T-helper 1 cell treated with Interleukin-12 subunit alpha and Interleukin-12 subunit beta and Interleukin-4 antibody, amounts not matched to agents 30 ng/mL and 1 ng/mL, for 36 hours (primary cell): ENCODE measurements at places on chromosomes 7 and 10. TPM values are rescaled to one million over a fixed set of nuclear protein-coding genes. Genes with fewer than 3 reads are reported as not detected.

TDRD1 gene
- total RNA-seq = 0.05 and 0.10 TPM in 2 replicates

CPN1 gene
- not detected in 2 replicates for total RNA-seq

ATOH7 gene
- total RNA-seq = not detected in 2 replicates

ITGA8 gene
- total RNA-seq = not detected in 2 replicates

UNCX gene
- total RNA-seq = not detected in 2 replicates

ZNF736 gene
- total RNA-seq = 22.4 and 23.2 TPM in 2 replicates

ARHGAP22 gene
- not detected in 2 replicates for total RNA-seq

SPDYE11 gene
- total RNA-seq = not detected in 2 replicates

NKX2-3 gene
- total RNA-seq = not detected in 2 replicates

NODAL gene
- not detected in 2 replicates for total RNA-seq

TFR2 gene
- 9.8 and 10.9 TPM in 2 replicates for total RNA-seq

FOXI2 gene
- not detected in 2 replicates for total RNA-seq

FXYD4 gene
- total RNA-seq = not detected in 2 replicates

PLEKHS1 gene
- total RNA-seq = 0.22 TPM in 2 replicates

GRIFIN gene
- total RNA-seq = not detected in 2 replicates

TMEM140 gene
- 24.5 and 27.0 TPM in 2 replicates for total RNA-seq

CCT6A gene
- total RNA-seq = 147 and 154 TPM in 2 replicates

CADPS2 gene
- total RNA-seq = not detected in 2 replicates

TMEM130 gene
- total RNA-seq = not detected in 2 replicates

AKR1C8 gene
- 1.4 and 1.9 TPM in 2 replicates for total RNA-seq

HOXA9 gene
- not detected in 2 replicates for total RNA-seq

TEX36 gene
- not detected in 2 replicates for total RNA-seq

TUBGCP2 gene
- 59.2 and 61.6 TPM in 2 replicates for total RNA-seq

NKX6-2 gene
- not detected in 2 replicates for total RNA-seq

CFAP70 gene
- total RNA-seq = 0.44 and 0.49 TPM in 2 replicates

SLC26A3 gene
- not detected in 2 replicates for total RNA-seq

EVX1 gene
- not detected in 2 replicates for total RNA-seq

TWIST1 gene
- 4.5 and 6.7 TPM in 2 replicates for total RNA-seq

NME8 gene
- not detected in 2 replicates for total RNA-seq

HEPACAM2 gene
- not detected in 2 replicates for total RNA-seq

VPS50 gene
- 24.5 and 25.0 TPM in 2 replicates for total RNA-seq

DYNC1I1 gene
- not detected in 2 replicates for total RNA-seq

BLVRA gene
- 37.2 and 37.6 TPM in 2 replicates for total RNA-seq

GIMAP2 gene
- 95.5 and 101 TPM in 2 replicates for total RNA-seq

TMEM213 gene
- 3.7 and 4.6 TPM in 2 replicates for total RNA-seq

ANKRD26 gene
- 5.7 and 8.1 TPM in 2 replicates for total RNA-seq

ZNF33B gene
- total RNA-seq = 23.3 and 25.9 TPM in 2 replicates

LRGUK gene
- total RNA-seq = 0.27 TPM in 2 replicates

FKBP14 gene
- 8.4 and 8.9 TPM in 2 replicates for total RNA-seq
